Stimulated activated CD4-positive, alpha-beta T cell treated with anti-CD3 and anti-CD28 coated beads, Interleukin-1b, Interleukin-23, amount 100 ng/mL, for 48 hours (primary cell): ENCODE measurements at places on chromosomes 5 and 9.

DNA sequence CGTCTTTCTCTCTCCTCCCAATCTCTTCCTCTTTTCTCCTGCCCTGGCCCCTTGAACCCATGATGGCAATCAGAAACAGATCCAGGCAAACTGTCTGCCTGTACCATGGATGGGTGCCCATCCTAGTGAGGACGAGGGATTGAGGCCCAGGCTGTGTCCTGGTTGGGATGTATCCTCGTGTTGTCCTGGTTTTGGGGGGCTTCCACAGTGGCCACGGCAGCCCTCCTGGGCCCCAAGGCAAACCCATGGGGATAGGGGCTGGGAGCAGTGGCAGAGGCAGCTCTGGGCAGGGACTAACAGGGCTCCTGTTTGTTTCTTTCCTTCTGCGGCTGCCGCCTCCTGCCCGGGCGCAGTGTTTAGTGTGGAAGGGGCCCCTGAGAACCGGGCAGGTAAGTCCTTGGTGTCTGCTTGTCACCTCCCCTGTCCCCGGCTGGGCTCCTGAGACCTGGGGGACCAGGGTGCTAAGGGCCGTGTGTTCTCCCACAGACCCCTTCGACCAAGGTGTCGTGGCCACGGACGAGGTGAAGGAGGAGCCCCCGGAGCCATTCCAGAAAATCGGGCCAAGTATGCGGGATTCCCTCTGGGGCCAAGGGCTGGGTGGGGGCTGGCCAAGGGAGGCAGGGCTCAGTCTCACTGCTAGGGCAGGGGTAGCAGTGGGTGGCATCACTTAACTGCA is 70.0 kb downstream of the AMBP start:
- DNase-seq: no peak

DNA sequence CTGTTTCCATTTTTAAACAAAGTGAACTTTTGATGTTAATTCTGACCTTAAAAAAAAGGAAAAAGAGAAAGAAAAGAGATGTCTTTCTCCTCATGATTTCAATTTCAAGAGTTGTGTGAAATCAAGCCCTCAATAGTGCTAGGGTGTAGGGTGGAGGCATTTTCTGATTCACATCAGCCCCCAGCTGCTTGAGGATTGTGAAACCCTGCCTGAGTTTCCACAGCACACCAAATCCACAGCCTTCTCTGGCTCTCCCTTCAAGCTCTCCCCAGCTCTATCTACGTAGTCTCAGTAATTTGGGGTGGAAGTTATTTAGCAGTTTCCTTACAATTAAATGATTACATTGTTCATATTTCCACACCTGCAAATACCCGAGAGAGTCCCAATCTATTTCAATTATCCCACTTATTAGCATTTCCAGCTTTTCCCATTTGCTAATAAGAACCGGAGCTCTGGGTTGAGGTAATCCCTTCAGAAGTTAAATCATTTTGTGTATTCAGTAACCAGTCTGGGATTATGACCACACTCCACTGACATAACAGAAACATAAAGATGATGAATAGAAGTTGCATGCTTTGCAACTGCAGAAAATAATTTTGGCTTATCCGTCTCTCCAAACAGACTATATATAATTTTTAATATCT is 54.9 kb downstream of the MTX3 start:
- DNase-seq: no peak

DNA sequence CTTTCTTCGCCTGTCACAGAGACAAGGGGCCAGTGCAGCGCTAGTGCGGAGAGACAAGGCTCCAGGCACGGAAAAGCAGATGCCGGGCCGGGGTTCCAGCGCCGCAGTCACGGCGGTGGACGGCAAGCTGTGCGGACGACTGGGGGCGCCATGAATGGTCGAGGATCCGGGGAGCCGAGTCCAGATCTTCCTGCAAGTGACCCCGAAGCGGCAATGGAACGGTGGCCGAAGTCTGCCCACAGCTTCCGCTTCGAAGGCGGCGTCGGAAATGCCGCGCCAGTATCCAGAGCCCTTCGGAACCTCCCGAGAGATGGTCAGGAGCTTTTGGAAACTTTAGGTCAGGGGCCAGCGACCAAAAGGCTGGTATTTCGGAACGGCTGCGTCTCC is 601 bp upstream of the FAF2 start:
- no peak for DNase-seq

DNA sequence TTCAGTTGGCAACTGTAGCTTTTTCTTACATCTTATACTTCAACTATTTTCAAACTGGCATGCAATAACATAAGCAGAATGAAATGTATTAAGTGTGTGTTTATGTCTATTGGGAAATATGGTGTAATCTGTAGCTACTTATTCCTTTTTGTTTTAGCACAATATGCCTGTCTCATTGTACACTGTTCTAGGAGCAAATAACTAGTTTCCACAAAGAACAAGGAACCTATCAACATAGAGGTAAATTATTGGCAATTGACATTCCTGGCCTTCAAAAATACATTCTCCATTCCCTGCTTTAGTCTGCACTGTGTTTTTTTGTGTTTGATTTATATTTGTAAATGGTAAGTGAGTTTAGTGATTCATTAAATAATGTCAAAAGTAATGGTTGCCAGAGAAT is 75.7 kb downstream of the FBXL7 start:
- no peak for DNase-seq

DNA sequence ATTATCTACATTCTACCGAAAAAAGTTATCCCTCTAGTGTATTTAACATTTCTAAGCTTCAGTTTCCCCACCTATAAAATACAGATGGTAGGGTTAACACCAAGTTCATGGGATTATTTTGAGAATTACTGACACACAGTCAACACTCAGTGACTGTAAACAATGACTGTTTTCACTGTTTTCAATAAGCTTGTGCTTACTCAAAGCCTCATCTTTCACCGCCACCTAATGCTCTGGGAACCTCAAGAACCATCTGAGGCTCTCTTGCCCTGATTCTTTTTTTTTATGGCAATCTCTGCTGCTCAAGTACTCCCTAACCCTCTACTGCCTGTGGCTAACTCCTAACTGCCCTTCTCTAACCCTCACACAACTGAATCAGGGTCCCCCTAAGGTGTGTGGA is 59.6 kb downstream of the SETX start:
- DNase-seq: no peak

DNA sequence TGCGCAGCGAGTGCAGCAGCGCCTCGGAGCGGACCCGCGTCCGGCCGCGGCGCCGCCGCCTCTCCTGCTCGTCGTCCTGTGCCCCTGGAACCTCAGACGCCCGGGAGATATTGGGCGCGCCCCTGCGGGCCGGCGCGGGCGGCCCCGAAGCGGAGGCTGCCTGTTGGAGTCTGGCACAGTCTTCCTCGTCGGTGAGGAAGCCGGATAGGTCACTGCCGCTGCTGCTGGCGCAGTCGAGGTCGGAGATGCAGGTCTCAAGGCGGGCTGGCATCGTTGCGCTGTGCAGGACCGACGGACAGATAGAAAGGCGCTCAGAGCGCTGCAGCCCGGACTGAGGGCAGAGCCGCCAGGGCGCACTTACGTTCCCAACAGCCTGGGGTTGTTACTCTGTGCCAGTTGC is 344 bp downstream of the NEUROG1 start:
- DNase-seq: no peak

DNA sequence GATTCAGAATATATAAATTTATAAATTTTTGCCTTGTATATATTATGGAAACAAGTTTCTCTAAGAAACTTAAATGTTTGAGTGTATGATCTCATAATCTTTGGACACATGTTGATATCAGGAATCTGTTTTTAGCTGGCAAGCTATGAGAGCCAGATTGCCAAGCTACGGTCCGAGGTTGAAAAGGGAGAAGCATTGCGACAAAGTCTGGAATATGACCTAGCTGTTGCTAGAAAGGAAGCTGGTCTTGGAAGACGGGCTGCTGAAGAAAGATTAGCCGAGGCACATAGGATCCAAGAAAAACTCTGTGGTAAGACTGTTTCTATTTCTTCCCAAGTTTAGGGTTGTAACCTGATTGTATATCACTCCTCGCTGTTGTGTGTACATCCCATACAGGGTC is 25.9 kb downstream of the CCDC171 start:
- DNase-seq: no peak

- DNase-seq: no peak
Observed at GRCh38 chr5:110073534-110073933, 383.8 kb downstream of the MAN2A1 start.

- DNase-seq: no peak
Observed at GRCh38 chr5:174708476-174709207, 15.7 kb upstream of the MSX2 start.

DNA sequence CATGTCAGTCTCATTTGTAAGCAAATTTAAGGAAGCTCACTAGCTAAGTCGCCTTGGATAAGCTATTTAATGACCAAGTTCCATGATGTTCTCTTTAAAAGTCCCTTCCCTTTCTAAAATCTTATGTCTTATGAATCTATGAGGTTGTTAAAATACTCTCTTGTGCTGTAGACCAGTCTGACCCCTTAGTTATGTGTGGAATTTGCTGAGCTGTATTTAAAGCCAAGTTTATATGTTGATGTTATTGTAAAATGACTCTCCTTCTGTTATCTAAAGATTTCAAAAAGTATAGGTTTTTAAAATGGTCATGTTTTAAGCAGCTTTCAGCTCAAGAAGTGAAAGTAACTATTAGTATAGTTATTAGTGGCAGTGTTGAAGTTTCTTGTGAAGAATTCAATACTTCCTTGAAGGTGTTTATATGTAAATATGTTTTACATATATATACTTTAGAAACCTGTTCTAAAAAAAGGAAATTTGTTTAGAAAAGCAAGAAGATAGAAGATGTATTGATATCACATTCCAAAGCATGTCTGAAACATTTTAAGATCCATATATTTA is 92.2 kb downstream of the CDC42SE2 start:
- no peak for DNase-seq

GRCh38 chr5:21125238-21125983 is 1137.4 kb upstream of the CDH18 start:
- no peak for DNase-seq

DNA sequence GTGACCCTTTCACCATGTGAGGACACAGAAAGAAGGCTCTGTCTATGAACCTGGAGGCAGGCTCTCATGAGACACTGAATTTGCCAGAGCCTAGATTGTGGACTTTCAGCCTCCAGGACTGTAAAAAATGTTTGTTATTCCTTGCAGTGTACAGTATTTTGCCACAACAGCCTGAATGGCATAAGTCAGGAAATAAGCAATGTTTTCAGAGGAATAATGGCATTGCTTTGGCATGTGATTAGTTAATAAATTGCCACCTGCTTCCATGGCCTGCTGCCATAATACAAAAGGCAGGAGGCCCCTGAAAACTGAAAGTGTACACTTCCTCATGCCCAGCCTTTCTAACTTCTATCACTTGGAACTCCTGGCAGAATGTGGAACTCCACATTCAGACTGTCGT is 408.1 kb downstream of the GADD45G start:
- no peak for DNase-seq

GRCh38 chr5:40240671-40241070 is 439.0 kb upstream of the PTGER4 start:
- DNase-seq: no peak
